ENCODE measurements at places on chromosomes 6 and 20. TPM values are rescaled to one million over a fixed set of nuclear protein-coding genes. Genes with fewer than 3 reads are reported as not detected.
A peak's percentile ranks its signal among the peaks of the same experiment; 100 is the strongest.

Gene DDO
- polyA plus RNA-seq: 0.08 TPM

GRCh38 chr6:3741477-3741871, 10.0 kb downstream of the PXDC1 start:
- DNase-seq: no peak

Gene KCNK15
- 0.13 TPM for polyA plus RNA-seq

DNA sequence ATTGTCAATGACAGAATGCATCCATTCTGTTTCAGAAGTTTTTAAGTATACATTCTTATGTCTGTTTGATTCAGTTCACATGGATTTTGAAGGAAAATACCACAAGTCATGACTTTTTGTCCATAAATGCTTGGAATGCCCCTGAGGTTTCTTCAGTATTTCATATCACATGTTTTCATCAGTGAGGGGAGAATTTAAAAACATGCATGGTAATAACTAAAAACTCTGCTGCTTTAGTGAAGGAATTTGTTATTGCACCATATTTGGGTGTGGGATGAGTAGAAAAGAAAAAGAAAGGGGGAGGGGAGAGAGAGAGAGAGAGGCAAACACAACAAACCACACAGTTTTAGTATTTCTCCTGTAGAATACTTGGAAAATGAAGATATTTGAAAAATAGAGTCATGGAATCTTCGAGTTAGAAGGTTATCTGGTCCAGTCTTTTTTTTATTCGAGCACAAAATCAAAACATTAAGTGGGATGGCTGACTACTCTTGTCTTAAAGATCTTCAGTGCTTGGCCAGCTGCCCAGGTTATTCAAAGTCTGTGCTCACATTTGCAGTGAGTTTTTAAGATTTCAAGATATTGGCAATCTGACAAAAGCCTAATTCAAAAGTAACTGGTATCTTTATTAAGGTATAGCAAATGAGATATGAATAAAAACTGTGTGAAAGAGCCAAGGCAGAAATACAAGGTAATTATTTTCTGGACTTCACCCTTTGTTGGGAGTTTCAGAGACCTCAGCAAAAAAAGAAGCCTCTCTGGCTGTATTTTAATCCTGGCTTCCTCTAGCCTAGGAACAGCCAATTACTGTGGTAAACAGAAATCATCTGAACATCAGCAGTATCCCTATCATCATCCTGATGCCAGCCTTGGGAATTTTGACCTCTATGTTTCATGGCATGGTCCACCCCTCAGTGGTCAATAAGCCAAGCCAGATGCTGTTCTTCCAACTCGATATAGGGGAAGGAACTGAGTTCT, 687.9 kb upstream of the CITED2 start:
- peak; percentile 90 for DNase-seq

DNA sequence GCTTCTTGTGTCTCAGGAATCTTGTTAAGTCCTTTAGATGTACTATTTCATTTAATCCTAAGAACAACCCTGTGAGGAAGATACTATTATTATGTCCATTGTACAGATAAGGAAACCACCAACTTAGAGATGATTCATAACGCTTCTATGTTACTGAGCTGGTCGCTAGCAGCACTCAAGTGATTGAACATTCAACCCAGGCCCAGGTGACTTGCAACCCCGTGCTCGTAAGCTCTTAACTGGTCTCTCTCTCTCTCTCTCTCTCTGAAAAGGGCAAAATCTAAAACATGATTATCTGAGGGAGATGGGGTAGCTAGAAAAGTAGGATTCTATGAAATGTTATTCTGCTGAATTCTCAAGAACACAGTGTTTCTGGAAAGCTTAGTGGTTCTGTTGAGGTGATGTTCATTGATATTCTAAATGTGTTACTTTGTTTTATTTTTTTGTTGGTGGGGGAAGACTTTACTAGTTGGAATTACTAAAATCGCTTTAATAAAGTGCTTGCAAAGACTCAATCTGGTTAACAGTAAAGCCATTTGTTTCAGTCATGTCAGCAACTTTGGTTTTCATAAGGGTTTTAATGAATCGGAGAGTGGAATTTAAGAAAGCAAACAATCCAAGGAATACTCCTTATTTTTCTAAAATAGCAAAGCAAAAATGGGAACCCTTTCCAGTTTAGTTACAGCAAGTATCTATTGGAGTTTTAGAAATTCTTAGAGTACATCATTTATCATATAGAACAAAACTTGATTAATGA, 265.0 kb upstream of the TAB2 start:
- no peak for DNase-seq

DNA sequence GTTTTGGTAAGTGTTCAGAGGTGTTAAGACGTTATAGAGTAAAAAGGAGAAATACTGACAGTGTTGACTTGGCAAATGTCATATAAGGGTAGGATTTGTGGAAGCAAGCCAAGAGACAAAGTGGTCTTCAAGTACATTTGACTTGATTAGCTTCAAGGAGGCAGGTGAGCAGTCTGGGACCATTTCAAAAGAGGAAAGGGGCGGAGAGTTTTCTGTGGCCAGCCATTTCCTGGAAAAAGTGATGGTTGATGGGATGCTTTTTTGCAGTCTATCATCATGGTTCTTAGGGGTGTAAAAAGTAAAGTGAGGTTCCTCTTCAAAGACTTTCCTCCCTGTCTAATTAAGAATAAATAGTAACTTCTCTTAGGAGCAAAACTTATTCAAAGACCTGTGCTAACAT, 28.7 kb downstream of the FKBP1A start:
- DNase-seq: no peak

DNA sequence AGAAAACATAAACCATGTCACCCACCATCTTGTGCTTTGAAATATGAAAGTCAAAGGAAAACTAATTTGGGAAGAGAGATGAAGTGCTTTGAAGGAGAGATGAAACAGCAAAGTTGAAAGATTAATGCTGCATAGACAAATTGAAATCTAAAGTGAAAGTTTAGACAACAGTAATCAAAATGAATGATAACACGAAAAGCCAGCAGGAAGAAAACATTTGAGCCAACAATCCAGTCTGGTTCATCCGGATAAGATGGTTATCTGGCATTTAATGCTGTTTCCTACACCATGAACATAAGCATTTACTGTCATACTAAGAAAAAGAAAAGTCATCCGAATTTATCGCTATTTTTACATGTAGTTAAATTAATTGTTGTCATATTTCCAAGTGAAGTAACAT, 595 bp downstream of the HAO1 start:
- DNase-seq: no peak

Data from muscle of leg (tissue), 16 donors.